ENCODE measurements at places on chromosomes 5 and 9.

DNA sequence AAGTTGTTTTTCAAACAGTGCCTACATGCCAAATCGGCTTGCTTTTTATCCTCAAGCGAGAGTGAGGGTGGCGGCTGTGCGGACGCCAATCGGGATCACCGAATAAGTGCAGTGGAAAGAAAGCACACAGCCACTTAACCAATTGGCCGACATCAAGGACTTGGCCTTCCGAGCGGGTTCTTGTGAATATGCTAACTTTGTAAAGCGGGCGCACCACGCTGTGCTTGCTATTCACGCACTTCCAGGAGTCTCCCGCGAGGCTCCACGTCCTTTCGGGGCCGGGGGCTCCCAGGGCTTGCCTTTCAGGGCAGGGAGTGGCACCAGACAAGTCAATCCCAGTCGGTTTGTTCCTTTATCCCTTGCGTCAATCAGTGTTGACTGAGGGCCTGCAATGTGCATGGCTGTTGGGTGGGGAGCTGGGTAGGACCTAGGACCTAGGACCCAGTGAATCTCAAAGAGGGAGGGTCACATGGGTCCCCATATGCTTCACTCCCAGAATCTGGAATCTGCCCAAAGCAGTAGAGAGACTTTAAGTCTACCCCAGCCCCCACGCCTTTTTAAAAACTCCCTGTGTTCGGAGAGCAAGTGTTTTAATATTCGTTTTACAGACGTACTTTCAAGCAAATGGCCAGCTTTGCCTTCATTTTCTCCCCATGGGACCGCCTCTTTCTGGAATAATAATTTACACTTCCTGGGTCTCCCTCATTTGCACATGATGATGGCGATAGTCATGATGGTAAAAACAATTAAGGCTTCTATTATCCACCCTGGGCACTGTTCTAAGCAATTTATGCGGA, 2.0 kb upstream of the GCNT4 start:
- no peak for DNase-seq

DNA sequence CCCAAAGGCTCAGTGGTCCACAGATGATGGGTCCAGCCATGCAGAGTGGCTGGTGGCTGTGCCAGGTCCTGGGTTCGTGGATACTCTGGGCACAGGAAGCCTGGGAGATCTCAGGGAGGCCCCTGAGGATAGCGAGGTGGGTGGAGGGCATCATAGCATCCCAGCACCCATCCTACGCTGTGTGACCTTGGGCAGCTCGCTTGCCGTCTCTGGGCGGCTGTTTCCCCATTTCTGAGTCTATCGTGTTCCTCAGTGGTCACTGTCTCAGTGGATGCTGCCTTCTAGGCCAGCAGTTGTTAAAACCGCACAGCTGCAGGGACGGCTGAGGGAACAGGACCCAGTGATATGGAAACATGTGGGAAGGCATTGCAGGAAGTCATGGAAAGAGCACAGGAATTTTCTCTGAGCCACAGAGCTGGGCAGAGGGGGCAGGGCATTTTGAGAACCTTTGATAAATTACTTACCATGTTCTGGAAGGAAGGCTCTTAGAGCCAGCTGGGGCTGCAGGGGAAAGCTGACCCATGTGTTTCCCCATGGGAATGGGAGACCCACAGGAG, 86.4 kb upstream of the COL5A1 start:
- no peak for DNase-seq

DNA sequence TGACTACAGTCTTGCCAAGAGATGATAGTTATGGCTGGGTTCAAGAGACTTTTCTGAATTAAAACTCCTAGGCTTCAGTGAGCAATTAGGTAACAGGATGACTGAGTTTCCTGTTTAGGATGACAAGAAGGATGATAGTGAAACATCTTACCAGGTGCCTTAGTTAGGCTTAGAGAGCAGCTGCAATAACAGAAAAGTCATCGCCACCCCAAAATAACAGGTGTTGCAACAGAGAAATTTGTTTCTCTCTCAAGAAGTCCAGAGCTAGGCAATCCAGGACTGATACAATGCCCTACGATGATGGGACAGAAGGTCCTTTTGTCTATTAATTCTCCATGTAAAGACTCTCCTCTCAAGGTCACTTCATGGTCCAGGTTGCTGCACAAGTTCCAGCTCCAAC, 361.8 kb downstream of the CAAP1 start:
- DNase-seq: no peak

DNA sequence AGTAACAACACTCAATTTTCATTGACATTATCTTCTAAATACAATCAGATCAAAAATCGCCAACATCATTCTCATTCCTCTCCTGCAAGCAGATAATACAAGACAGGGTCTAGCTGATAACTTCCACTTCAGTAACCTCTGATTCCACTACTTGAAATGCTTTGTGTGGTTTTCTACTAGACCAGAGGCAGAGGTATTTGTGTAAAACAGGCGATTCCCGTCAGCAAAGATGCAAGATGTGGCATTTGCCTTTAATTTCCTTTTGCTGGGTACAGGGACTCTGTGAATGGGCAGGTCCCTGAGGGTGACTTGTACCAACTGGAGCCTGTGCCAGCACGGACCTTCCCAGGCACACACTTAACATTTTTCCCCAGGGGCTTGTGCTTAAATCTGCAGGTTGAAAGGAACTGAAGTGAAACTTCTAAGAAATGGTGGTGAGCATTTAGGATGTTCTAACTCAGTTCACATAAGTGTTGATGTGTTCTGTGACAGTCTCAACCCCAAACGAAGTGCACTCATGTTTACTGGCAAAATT, 625.5 kb upstream of the WWC1 start:
- no peak for DNase-seq

- no peak for DNase-seq
These were observed 228.3 kb downstream of the CACNA1B start for GRCh38 chr9:138105561-138106505.

DNA sequence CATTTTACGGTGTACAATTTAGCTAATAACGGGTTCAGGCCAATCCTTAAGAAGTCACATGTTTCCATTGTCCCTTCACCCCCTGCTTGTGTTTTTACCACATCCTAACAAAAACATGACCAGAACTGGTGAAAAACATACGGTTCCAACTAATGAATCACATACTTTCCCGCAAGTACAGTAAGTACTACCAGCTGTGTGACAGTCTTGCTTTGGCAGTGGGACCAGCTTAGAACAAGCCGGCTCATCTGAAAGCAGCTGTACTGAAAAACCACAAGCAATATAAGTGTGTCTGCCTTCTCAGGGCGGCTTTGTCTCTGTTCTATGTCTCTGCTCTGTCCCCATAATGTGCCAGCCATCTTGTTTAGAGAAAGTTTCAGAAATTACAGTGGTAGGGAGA, 242.5 kb downstream of the BNC2 start:
- DNase-seq: no peak

GRCh38 chr5:57719216-57719615, 236.6 kb upstream of the ACTBL2 start:
- DNase-seq: no peak

DNA sequence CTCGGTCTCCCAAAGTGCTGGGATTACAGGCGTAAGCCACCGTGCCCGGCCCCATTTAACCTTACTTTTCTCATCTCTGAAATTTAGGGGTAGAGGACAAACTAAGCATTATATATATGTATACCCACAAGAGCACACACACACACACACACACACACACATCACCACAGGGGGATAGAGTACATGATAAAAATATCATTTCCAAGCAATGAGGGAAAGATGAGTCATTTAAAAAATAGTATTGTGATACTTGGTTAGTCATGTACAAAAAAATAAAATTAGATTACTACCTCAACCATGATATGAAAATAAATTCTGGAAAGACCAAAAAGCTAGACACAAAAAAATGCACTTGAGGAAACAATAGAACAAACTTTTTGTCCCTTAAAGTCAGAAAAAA, 67.2 kb downstream of the CDH18 start:
- DNase-seq: no peak

GRCh38 chr9:88952086-88952615, 39.1 kb upstream of the S1PR3 start:
- no peak for DNase-seq

DNA sequence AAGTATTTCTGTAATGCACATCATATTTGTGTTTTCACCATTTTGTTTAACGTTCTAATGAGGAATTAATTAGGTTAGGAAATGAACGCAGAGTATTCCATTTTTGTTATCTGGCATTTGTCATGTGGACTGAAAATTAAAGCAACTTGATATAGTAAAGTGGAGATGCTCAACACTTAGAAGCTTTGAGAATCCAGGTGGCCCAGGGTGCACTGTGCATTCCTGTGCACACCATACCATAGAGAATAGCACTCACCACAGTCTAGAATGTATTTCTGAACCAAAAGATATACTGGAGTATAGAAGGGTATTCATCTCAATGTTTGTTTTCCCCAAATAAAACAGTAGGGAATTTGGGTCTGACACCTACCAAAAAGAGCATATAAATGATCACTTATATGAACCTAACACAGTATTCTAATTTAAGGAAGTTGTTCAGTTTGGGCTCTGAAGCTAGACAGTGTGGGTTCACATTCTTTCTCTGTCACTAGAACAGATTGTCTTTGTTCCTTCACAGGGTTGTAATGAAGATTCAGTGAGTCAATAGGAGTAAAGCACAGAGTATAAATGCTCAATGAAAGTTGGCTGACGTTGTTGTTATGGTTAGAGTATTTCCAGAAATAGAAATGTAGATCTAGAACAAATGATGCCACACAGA, 125.6 kb upstream of the DMRT1 start:
- DNase-seq: no peak

- DNase-seq: no peak
These were observed 335.2 kb upstream of the TARS1 start for GRCh38 chr5:33105521-33105941.

DNA sequence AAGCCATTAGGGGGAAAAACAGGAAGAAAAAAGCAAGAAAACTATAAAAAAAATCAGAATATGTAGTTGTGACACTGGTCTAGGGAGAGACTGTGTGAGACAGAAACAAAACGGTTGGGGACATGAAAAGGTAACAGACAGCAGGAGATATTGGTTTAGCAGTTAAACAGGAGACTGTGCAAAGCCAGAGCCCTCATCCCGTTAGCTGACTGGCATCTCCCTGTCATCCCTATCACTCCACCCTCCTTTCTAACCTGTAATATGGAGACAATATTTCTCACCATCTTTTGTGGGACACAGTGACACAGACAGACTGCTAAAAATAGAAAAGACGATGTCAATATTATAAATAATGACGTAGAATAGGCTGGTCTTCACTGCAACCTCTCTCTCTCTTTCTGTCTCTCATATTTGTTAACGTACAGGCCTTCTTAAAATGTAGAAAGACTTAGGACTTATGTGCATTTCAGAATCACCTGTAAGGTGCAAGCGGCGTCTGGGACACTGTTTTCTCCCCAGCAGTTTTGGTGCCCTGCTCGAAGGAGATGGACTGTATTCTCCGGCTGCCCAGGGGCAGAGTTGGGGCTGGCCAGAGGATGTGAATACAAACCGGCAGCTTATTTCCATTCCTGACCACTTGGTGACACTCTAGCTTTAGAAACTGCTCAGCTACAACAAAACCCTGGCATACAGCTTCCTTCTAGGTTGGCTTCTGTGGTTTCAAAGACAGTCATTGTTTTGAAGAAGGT, 190.6 kb downstream of the MAT2B start:
- no peak for DNase-seq

DNA sequence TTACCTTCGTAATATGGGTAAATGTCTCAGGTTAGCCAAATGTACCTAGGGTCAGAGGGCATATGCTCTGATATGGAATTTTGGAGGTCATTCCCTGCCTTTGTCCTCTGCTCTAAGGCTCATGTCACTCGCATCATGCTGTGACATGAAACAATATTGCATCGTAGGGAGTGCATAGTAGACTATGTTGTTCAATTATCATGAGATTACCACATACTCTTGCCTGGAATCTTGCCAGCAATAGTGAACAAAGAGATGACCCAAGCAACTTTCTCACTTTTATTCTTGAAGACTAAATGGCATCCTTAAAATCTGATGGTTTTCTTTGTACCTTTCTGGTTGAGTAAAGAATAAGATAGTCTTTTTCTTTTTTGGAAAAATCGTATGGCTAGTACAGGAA, 27.6 kb downstream of the ZNF462 start:
- DNase-seq: no peak

GRCh38 chr9:127589955-127590370, 22.1 kb upstream of the STXBP1 start:
- no peak for DNase-seq

GRCh38 chr5:82584631-82585030, 306.5 kb upstream of the RPS23 start:
- no peak for DNase-seq

- no peak for DNase-seq
These were observed 241.0 kb downstream of the SEC61B start for GRCh38 chr9:99463131-99463530.

GRCh38 chr9:125476645-125477044, 215.0 kb downstream of the GAPVD1 start:
- no peak for DNase-seq

GRCh38 chr9:120014796-120015195, 565.2 kb downstream of the CDK5RAP2 start:
- DNase-seq: no peak

GRCh38 chr5:129653057-129653375, 94.9 kb upstream of the MINAR2 start:
- no peak for DNase-seq

- no peak for DNase-seq
These were observed 1.6 kb upstream of the PHYKPL start for GRCh38 chr5:178234121-178234749.

GRCh38 chr9:967903-968641, 8.4 kb upstream of the DMRT3 start:
- no peak for DNase-seq

GRCh38 chr5:77893225-77893860, 117.2 kb upstream of the TBCA start:
- no peak for DNase-seq

GRCh38 chr5:107739661-107740060, 68.9 kb upstream of the EFNA5 start:
- DNase-seq: no peak

- DNase-seq: no peak
These were observed 83.9 kb downstream of the GOLPH3 start for GRCh38 chr5:32090026-32090754.

DNA sequence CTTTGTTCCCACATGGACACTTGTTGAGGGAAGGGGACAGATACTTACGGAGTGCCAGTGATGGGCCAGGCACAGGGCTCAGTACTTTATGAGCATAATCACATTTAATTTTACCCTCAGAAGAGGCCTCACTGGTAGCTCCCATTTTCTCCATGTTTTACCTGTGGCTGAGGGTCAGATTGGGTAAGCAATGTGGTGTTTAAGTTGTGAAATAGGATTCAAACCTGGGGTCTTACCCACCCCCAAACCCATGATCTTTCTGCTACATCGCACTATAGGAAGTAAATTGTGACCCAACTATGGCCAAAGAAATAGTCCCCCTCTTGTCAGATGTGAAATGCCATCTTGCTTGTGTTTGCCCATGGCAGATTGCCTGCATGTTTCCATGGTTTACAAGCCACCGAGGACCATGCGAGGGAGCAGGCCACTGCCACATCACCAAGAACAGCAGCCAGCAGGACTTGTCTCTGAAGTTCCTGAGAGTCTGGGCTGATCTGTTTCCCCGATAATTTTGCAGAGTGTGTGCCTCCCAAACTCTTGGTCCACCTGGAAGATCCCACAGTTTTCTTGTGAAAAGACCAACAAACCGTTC, 95.4 kb downstream of the MACROH2A1 start:
- no peak for DNase-seq

- no peak for DNase-seq
These were observed 39.7 kb upstream of the RNU6ATAC start for GRCh38 chr9:134204041-134204440.

GRCh38 chr9:32331240-32331639, 53.2 kb upstream of the ACO1 start:
- DNase-seq: no peak
